DMS153 (cell line): ENCODE measurements at places on chromosomes 5 and 9.

DNA sequence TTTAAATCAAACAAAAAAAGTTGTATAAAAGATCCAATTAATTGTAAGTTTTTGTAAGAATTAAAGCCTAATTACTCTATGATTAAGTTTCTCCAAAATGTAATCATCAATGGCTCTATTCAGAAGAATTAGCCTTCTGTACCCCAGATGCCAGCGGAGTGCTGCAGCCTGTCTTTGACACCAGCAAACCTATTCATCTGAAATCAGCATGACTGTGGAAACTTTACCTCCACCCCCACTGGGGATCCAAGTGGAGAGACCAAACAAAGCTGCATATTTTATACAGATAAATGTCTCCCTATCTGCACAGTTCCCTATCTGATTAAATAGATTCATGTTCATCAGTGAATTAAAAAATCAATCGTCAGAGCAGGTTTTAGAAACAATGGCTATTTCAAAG, 426.8 kb downstream of the KIAA0825 start:
- no peak for DNase-seq

DNA sequence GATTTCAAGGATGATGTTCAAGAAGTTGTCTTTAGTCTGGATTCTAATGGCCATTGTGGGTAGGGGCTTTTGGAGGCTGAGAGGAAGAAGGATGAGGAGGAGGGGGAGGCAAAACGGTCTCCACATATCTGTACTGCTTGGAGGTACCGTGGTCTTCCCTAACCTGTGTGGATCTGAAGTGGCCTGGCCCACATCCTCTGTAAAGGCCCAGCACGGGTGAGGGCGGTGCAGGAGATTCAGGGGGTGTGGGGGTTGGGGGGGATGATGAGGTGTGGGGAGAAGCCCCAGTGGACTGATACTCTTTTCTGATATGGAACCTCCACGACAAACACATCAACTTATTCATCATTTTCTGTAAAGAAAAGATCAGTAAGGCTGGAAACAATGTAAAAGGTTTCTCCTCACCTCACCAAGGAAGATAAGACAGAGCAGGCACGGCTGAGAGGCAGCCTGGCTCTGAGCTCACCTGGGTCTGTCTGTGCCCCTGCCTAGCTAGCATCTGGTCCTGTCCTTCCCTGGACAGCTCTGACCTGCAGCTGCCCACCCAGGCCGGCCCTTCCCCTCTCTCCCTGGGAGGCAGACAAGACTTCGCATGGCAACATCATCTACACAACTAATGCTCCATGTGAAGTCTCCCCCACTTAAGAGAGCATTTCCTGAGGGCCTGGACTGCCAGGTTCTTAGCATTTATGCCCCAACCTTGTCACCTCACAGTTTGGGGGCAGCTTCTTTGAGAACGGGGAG, 5.6 kb upstream of the IL3 start:
- DNase-seq, result no peak

DNA sequence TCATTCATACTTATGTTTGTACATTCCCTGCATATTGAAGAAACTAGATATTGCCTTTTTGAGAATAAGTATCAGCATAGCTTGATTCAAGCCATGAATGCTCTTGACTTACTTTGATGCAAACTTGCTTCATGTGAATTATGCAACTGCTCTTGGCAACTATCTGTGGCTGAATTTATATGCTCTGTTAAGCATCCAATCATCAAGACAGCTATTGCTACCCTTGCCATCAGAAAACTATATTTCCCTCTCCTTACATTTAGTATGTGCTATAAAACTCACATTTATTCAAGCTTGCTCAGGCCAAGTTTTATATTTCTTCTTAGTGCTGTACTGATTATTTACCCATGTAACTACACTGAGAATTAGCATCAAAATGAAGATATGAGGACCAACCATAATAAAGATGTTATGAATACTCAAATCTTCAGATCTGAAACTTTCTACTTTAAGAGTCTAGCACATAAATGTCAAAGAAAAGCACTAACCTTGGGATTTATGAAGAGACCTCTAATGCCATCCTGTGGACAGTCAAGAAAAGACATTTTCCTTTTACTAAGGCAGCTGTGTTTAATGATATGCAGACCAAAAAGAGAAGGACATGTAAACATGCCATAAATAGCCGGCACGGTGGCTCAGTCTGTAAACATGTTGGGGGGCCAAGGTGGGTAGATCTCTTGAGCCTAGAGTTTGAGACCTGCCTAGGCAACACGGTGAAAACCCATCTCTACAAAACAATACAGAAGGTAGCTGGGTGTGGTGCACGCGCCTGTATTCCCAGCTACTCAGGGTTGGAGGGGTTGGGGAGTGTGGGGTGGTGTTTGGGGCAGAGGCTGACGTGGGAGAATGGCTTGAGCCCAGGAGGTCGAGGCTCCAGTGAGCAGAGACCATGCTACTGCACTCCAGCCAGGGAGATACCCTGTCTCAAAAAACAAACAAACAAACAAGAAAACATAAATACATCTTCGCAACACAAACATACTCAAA, 267.0 kb upstream of the TYRP1 start:
- DNase-seq, result peak; percentile 16

GRCh38 chr5:123997462-123998215, 485.7 kb downstream of the CSNK1G3 start:
- DNase-seq, result no peak

- DNase-seq, result no peak
Observed at GRCh38 chr5:107330903-107331302, 339.8 kb downstream of the EFNA5 start.

DNA sequence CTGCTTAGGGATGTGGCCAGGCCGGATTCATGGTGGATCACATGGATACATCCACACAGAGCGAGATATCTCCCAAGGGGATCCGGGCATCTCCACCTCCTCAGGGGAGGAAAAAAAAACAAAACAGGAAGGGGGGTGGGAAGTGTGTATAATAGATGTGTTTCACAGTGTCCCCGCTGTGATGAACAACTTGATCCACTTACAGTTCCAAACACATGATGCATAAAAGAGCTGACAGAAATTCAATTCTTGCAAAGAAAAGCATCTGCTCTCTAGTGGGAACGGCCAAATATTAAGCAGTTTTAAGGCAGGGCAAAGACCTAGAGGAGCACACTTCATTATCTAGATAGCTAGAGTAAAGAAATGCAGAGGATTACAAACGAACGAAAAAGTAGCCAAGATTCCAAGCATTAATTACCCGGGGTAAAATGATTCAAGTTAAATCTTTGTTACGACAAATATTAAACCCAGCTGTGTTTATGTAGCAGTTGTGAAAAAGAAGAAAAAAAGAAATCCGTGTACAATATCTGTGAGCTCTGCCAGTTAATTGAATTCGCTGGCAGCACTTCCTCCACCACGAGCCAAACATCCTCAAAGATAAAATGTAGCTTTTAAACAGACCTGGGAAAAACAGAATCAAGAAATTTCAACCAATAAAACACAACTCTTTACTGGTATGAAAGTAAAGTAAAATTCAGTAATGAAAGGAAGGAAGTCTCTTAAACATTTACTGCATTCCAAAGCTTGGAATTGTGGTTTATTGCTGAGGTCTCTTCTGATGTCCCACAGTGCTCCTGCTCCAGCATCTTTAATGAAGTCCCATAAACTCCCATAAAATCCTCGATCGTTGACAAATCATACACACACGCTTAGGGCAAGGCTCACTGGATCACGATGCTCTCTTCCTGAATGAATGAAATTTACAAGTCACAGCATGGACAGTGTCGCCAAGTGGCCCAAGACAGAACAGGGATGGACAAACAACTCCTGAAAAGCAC, 213.0 kb downstream of the CRB2 start:
- DNase-seq, result no peak

GRCh38 chr5:31036411-31036810, 157.1 kb upstream of the CDH6 start:
- no peak for DNase-seq

DNA sequence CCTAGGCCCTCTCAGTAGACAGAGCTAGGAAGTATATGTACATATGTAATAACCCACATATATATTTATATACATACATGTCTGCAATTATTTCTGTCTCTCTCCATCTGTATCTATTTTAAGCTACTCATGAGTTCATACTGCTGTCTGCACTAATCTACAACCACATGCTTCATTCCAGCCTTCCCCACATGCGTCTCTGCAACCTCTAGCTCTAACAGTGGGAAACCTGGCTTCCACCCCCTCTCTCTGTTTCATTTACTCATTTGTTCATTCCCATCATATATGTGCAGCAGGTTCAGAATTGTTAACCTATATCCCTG, 23.3 kb downstream of the DCANP1 start:
- DNase-seq, result no peak
